CD4-positive, alpha-beta T cell treated with Interleukin-2 at 100 ng/mL for 4 hours (primary cell): ENCODE measurements at places on chromosomes 6 and 20.

DNA sequence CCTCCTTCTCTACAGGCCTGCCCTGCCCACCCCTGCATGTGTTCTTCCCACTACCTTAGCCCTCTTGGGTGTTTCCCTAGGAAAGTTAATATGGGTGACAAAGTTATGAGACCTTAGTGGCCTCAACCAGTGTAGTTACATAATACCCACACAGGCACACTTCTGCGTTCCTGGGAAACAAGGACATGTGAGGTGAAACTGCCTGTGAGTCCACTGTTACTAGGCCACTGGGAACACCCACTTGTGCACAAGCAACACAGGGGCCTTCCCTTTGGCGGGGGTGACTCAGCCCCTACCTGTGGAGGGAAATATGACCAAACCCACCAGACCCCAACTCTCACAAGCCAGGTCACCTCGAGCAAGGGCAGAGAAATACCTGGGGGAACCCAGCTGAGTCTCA lies 12.8 kb downstream of the PI16 start:
- DNase-seq, result no peak

- DNase-seq, result no peak
Measured at GRCh38 chr6:39328066-39328465, 5.6 kb upstream of the KCNK16 start.

- DNase-seq, result no peak
Measured at GRCh38 chr6:25649611-25650010, 2.4 kb upstream of the SCGN start.

DNA sequence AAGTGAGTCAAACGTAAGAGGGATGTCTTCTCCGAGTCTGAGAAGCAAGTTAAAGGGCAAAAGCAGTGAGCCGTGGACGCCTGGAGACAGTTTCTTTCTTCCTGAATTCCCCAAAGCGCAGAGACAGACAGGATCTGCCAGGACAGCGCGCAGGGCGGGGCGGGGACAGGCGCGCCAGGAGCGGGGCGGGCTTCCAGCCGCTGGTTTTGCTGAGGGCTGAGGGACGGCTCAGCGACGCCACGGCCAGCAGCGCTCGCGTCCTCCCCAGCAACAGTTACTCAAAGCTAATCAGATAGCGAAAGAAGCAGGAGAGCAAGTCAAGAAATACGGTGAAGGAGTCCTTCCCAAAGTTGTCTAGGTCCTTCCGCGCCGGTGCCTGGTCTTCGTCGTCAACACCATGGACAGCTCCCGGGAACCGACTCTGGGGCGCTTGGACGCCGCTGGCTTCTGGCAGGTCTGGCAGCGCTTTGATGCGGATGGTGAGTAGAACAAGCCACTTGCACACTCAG lies at the start of gene SCGN:
SCGN (plus strand) TSS at position 209 of the 509 bp plus-strand sequence; CDS start at position 398, 189 bp downstream.
- no peak for DNase-seq
